ENCODE measurements at places on chromosomes 5 and 9.

- no peak for DNase-seq
These were observed 60.1 kb upstream of the ITGA1 start for GRCh38 chr5:52727576-52727975.

DNA sequence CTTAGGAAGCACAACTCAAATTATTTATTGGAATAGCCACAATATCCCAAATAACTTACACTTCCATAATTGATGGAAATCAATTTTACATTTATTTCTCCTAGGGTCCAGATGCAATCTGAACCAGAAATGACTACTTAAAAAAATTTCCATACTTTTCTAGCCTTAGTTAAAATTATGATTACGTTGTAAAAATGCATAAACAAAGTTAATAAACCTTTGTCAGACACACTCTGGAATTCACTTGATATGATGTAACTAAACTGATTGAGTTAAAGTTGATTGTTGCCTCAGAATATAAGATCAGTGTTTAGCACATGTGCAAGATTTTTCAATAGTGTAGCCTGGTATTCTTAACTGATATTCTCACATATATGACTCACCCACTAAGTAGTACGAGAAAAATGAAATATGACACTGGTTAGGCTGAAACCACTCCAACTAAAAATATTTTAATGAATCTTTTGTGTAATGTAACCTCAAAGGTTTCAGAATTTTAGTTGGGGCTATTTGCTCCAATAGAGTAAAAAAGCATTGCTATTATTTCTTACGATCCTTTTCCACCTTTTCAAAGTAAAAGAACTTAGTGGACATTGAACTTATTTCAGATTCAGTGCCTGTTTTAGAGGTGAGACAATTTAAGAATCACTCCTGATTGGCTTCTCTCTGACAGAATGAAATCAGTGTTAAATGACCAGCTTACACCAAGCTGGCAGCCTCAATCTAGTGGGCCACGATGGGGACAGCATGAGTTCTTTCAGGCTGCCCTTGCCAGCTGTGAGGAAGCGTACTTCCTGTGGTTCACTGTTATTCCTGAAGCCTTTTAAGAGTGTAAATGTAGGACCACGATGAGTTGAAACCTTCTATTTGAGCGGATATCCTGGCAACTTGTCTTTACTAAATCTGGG is 277.2 kb upstream of the CDH9 start:
- no peak for DNase-seq

- DNase-seq, result no peak
These were observed 224.7 kb upstream of the DAP start for GRCh38 chr5:10985721-10986110.

- DNase-seq, result no peak
These were observed 23.7 kb downstream of the SLC6A7 start for GRCh38 chr5:150213530-150213929.

DNA sequence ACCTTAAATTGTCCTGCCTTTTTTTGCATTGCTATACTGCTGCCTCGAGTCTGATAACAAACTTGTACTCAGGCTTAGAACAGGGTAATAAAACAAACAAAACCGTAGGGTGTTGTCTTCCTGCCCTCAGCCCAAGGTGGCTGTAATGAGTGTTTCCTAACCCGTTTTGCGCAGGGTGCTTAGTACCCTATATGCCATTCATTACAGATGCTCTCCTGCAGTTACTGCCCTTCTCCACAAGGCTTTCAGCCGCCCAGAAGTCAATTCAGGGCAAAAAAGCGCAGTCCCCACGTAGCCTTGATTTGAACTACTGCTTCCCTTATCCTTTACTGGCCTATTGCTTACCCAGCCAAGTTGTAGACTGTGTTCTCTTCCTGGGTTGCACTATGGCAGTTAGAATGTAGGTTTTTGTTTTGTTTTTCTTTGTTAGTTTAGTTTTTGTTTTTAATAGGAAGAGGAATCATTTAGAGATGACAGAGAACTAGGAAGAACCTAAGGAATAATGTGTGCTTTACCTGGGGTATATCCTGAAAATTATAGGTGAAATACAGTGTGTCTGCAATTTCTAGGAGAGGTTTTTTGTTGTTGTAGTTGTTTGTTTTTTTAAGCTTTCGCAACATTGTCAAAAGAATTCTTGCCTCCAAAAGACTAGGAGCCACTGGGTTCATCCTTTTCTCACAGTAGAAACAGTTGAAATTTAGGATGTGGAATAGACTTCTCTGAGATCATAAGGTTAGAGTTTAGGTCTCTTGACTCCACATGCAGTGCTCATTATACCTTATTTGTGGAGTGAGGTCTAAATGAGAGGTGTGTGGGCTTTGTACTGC is 1.3 kb downstream of the HMGXB3 start:
- DNase-seq, result peak; percentile 36
